Psoas muscle (tissue), 8 donors: ENCODE measurements at places on chromosomes 7 and 10. TPM values are rescaled to one million over a fixed set of nuclear protein-coding genes. Genes with fewer than 3 reads are reported as not detected.

The ZNRF2 gene
- 3.9 TPM for polyA plus RNA-seq

- no peak for DNase-seq
These were observed 12.1 kb upstream of the TAS2R60 start for GRCh38 chr7:143431109-143431508.

DNA sequence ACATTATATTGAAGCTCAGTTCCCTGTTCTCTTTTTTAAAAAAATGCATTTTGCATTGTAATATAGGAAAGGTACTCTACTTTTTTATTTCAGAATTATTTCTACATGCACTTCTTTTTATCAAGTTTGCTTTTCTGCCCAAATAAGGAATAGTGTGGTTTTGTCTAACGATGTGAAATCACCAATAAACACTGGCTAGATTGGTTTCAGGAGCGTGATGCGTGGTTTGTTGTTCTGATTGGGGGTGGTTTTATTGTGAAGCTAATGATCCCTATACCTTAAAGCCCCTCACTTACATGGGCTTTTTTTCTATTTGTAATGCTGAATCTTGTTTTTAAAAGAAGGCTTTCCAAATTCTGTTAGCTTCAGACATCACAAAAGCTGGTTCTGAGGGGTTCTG lies 17.6 kb downstream of the ENTPD7 start:
- no peak for DNase-seq

- DNase-seq: no peak
These were observed 98.5 kb upstream of the INSIG1 start for GRCh38 chr7:155198901-155199845.

The GPR26 gene
- 0.01 TPM for polyA plus RNA-seq

DNA sequence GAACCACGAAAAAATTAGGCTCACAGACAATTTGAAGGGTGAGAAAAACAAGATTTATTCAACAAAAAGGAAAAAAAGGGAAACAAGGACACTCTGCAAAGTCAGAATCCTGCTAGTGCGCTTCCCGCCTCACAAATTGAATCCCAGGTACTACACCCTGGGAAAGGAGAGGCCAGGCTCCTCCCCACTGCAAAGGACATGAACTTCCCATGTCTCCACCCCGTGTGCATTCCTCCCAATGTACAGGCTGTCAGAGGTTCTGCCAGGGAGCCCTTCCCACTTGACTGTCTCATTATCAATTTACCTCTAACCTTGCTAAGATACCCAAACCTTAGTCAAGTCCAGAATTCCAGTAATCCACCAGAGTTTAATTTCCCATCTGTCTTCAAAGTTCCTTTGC lies 70.4 kb upstream of the CDK1 start:
- DNase-seq: no peak

- DNase-seq: no peak
These were observed 14.7 kb upstream of the HABP2 start for GRCh38 chr10:113538151-113538550.

The CRYGN gene
- polyA plus RNA-seq: not detected
